ENCODE measurements at places on chromosomes 2 and 18. TPM values are rescaled to one million over a fixed set of nuclear protein-coding genes. Genes with fewer than 3 reads are reported as not detected.

The SPC25 gene
- 0.96 TPM for total RNA-seq

The CRACDL gene
- 0.10 TPM for total RNA-seq

The VIT gene
- not detected for total RNA-seq

The NT5DC4 gene
- not detected for total RNA-seq

The SERPINB13 gene
- total RNA-seq = not detected

DNA sequence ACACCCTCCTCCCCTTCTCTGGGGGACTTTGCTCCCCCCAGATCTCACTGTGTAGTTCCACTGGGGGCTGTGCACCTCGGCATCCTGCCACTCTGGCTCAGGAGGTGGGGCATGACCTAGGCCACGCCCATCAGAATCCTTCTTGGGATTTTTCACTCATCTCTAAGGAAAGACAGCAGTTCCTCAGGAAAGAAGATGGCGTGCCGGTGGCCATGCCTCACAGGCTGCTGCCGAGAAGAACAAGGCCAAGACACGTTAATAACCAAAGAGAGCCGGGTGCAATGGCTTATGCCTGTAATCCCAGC is 3.2 kb downstream of the NMUR1 start:
- no peak for DNase-seq
- peaks cover 36% of the 10 kb centered on the region for H3K4me1 ChIP-seq
- no peak overlapping the region for H3K27ac ChIP-seq
- no peaks in the 10 kb centered on the region for H3K36me3 ChIP-seq
- peaks cover 2% of the 10 kb centered on the region for H3K27me3 ChIP-seq

DNA sequence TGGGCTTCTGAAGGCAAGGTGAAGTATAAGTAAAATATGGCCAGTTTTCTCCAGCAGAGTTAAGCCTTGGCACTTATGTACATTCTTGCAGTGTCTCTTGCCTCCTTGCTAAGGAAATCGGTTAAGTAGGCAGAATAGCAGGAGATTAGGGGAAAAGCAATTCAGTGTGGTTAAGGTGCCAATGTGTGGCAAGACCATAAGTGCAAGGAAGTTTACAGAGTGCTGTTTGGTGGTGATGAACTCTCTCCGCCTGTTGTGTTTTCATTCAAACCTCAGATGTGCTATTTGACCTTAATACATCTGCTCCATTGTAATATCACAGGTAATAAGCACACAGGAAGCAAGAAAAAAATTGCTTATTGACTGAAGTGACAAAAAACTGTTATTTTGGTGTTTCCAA is 156.1 kb downstream of the MGAT5 start:
- H3K4me1 ChIP-seq = no peaks in the 10 kb centered on the region
- no peak overlapping the region for H3K4me3 ChIP-seq
- H3K27ac ChIP-seq = no peak overlapping the region
- DNase-seq = no peak
- peaks cover 29% of the 10 kb centered on the region for H3K36me3 ChIP-seq

GRCh38 chr18:79766308-79766707 is 31.4 kb upstream of the KCNG2 start:
- no peak overlapping the region for H3K27ac ChIP-seq
- no peaks in the 10 kb centered on the region for H3K4me1 ChIP-seq
- DNase-seq = no peak
- H3K36me3 ChIP-seq = no peaks in the 10 kb centered on the region

Measured in CD4-positive, CD25-positive, alpha-beta regulatory T cell (primary cell).